ENCODE measurements at places on chromosomes 11 and 22.

DNA sequence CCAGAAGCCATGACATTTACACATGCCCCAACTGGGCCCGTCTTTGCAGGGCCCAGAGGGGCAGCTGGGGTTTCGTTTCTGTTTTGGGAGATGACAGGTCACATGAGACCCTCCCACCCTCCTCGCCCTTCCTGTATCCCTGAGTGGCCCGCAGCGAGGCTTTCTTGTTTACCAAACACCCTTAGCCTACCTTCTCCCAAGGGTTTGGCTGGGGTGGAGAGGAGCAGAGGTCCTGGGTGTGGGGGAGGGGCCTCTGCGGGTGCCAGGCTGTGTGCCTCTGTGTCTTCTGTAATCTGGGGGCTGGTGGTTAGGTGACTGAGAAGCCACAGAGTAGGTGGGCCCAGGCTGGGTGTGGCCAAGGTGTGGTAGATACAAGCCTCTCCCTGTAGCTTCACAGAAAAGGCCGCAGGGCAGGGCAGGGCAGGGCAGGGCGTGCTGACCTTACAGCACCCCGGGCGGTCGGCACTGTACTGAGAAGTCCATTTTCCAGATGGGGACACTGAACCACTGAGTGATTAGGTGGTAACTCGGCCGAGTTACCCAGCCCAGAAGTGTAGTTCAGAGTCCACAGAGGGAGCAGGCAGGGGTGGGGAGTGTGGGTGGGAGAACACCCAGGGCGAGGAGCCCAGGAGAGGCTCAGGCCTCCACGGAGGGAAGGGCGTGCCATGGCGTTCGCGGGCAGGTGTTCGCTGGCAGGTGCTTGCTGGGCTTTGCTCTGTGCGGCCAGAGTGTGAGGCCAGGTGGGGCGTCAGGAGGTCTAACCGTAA, 8.7 kb downstream of the PRR5 start:
- DNase-seq, result peak; percentile 76

GRCh38 chr11:128341280-128342248, 245.8 kb downstream of the ETS1 start:
- peak; percentile 80 for DNase-seq

DNA sequence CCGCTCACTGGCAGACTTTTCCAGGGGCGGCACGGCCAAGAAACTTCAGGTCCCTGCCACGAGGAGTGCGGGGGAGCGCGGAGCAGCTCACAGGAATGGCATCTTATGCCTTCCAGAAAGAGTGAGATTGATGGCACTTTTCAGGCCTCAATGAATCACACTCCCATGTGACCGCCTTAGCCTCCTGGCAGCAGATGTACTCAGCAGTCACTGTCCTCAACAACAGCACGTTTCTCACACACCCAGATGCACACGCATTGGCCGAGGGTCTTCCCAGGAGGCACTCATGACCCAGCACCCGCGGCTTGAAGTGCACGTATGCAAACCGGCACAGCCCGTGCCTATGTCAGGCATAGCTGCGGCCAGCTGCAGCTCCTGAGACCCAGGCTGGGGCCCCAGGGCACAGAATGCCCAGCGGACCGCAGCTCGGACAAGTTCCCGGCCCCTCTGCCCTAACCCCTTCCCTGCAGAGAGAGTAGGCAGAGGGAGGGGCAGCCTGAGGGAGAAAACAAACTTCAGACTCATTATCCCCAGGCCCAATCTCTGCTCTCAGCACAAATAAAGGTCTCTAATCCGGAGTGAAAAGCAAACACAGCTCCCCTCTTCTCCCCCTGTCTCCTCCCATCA, 48.3 kb downstream of the RPUSD4 start:
- no peak for DNase-seq

GRCh38 chr22:44823396-44823795, 71.0 kb downstream of the ARHGAP8 start:
- no peak for DNase-seq

- no peak for DNase-seq
Measured at GRCh38 chr11:33912405-33913361, 20.8 kb upstream of the LMO2 start.

GRCh38 chr11:116930177-116930576, 92.8 kb upstream of the APOA1 start:
- DNase-seq, result peak; percentile 17

DNA sequence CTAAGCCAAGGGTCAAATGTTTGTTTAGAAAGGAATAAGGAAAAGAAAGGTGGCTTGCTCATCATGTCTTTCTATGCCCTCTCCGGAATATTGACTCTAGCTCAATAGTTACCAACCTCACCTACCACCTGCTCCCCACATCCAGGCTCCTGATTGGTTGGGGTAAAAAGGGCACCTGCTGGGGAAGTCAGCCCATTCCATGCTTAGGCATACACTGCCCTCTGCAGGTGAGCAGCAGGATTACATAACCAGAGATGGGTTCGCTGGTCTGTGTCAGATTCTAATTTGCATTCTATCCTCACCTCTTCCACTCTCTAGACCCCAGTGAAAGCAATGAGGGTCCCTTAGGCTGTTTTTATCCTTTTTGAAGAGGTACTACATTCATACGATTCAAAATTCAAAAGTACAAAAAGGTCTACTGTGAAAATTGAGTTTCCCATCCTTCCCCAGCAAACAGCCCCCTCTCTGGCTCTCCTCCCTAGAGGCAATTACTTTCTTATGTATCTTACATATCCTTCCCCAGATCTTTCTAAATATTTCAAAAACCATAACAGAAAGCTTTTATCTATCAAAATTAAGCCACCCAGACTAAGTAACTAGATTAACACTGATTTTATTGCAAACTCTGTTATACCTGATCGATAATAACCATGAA, 98.0 kb upstream of the ASPHD2 start:
- DNase-seq, result peak; percentile 10

DNA sequence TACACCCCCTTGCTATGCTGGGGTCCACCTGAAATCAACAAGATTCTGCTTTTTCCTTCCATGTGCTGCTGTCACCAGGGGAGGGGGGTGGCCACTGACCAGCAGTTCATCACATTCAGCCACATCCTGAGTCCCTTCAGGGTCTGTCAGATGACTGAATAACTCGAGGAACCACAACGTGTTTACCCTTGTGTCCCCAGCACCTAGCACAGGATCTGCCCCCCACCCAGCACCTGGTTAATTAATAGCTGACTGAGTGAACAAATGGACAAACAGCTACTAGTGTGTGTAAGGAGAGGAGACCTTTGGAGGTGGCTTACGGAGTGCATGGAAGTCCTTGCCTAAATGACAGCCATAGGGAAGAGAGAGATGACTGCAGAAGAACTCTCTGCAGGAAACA, 119.5 kb upstream of the NCAM1 start:
- DNase-seq, result no peak

GRCh38 chr11:36564376-36565030, 3.3 kb upstream of the RAG1 start:
- DNase-seq, result peak; percentile 24

DNA sequence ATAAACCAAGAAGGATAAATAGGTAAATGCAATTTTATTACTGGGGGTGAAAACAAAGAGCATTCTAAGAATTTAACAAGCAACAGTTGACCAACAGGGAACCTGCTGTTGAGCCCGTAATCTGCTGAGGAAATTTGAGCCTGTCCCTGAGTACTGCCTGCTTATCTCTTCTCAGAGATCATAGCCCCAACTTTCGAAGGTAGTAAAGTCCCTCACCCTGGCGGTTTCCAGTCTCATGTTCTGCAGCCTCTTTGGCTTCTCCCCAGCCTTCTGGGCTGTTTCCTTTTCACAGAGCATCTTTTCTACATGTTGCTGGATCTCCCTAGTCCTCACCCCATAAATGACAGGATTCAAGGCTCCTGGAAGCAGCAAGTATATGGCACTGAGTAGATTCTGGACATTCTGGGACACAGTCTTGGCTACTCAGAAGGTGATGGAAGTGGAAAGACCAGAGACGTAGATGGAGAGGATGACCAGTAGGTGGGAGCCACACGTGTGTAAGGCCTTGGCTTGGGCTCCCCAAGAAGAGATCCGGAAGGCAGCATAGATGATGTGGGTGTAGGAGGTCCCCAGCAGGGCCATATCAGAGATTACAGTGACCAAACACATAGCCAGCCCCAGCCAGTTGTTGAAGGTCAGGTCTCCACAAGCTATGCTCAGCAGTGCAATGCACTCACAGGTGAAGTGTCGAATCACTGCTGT, 51.6 kb downstream of the RRM1 start:
- no peak for DNase-seq

GRCh38 chr11:96267496-96268032, 75.4 kb downstream of the MAML2 start:
- DNase-seq, result no peak

DNA sequence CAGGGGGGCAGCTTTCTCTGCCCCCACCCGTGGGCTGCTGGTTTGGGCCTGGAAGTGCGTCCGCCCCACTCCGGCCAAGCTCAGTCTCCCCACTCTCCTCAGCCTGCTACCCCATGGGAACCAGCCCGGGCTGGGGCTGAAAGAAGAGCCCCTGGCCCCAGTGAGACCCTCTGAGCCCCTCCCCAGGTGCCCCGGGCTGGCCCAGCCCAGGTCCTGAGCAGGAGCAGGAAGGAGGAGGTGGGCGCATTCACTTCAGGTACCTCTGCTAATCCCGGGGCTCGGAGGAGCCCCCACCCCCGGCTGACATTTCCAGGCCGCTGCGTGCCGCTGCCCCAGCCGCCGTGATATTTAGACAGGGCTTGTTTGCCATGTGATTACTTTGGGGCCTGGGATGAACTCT, 8.7 kb upstream of the TH start:
- DNase-seq, result no peak

GRCh38 chr11:11057472-11057854, 199.6 kb upstream of the ZBED5 start:
- no peak for DNase-seq

DNA sequence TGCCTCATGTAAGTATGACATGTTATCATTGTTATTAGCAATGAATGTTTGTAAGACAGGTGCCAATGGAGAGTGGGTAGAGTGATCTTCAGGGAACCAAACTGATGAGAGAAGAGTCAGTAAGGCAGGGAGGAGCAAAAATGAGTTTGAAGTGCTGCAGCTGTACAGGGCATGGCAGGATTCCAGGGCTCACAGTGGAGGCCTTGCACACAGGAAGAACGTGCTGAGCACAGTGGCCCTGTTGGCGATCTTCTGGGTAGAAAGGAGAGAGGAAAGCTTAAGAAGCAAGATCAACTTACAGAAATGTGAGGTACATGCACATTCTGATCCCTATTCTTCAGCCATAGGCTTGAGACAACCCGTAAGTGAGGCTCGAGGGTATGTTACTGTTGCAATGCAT, 219.3 kb upstream of the TMEM45B start:
- no peak for DNase-seq

DNA sequence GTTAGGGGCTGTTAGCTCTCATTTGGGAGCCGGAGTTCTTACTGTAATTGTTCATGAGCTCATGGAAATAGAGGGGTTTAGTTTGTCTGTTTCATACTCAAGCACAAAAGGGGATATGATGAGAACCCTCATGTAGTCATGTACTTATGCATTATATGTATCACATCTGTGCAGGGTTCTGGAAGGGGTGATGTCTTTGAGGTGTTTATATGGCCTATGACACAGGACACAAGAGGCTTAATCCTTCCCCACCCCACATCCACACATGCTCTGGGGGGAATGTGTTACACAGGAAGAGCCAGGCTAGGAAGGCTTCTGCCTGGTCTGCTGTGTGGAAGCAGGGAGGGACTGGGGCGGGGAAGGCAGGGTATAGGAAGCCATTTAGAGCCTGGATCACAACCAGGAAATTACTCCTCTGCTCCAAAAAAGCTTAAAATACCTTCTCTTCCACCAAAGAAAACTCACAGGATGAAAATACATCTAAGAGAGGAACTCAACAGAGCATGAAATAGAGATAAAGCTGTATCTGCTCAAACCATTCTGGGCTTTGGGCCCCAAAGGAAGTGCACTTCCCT, 316.1 kb downstream of the TMEM135 start:
- DNase-seq, result no peak

GRCh38 chr22:30694171-30694639, 469 bp upstream of the OSBP2 start:
- peak; percentile 54 for DNase-seq

DNA sequence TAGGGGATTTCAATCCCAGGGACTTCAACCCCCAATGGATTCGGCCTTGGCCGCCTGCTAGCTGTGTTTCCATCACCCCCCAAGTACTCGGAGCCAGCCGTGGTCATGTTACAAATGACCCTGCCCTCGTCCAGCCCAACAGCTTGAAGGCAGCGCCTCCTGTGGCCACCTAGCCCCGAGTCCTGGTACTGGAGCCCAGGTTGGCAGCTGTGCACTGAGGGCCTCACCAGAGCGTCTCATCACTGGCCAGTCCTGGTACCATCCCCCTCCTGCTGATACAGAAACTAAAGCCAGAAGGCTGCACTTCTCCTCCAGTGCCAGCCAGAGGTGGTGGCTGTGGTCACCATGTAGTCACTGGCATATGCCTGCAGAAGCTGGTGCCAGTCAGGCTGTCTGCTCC, 44.9 kb upstream of the FADD start:
- no peak for DNase-seq

DNA sequence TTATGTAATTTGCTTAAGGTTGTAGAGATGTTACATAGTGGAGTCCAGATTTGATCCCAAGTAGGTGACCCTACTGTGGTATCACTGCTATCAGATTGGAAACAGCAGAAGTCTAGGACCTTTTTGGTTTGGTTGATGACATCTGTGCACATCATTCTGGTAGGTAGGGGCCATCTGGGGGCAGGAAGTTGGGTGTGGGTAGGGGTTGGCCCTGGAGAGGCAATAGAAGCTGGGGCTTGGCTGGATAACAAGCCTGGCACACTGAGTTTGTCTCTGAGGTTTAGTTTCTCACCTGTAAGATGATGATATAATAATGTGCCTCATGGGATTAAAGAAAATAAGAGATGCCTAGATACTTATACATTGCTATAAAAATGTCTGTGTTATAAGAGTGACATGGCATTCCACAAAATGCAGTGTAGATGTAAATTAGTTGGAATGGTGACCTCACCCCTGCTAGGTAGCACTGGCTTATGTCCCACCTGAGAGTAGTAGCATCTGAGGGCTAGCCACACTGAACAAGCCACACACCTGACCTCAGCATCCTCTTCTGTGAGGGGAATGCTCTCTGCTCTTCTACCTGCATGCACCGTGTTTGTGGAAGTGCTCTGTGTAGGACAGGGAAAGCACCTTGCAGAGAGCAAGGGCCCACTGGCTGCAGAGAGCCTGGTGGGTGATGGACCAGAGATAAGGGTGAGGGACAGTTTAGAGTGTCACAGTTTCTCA, 36.9 kb downstream of the PTPRJ start:
- peak; percentile 38 for DNase-seq

DNA sequence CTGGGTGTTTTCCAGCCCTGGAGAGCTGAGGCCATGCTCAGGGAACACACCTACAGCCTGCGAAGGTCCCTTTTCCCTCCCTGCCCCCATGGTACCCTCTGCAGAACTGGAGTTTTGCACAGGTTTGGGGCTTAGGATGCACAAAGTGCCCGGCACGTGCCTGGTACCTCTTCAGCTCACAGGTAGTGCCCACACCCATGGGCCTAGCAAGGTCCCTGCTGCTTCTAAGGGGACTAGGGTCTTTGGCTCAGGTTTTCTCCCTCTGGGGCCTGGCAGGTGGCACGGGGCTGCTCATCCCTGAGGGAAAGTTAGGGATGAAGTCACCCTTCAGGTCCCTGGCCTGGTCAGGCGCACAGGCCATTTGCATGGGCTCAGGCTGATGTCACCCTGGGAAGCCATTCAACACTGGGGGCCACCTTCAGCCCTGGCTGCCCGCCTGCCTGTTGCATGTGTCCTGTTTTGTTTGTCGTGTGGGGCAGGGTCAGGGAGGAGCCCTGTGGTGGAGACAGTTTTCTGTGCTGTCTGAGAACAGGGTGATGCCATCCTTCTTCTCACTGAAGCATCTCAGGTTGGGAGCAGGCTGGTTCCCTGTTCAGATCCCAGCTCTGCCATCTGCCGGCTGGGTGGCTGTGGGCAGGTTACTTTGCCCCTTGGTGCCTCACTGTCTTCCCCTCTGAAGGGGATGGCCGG, 68.3 kb upstream of the CRYBB3 start:
- no peak for DNase-seq
